Fibroblast of skin of right biceps (primary cell): ENCODE measurements at places on chromosomes 7 and 10.

DNA sequence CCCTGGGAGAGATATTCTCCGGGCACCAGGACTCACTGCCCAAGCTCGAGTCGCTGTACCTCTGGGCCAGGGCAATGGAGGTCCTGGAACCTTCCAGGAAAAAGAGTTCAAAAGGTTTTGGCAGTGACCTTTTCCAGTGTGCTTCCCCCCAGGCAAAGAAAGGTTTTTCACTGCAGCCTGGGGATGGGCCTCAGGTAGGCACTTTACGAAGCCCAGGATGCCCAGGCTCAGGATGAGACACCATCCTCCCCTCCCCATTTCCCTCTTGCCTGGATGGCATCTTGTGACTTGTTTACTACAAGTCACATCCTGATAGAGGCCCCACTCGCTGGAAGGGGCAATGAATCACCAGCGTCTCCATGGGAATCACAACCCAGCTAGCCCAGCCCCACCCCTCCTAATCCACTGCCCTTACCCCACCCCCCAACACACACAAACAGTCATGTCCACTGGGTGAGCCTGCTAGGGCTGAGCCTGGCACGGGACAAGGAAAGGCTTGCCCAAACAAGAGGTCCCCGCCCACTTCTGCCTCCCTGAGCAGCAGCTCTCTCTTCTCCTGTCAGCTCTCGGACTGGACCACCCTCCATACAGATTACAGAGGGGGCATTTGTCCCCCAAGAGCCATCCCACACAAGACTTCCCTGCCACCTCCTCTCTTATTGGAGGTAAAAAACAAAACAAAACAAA is 93.8 kb upstream of the SMNDC1 start:
- DNase-seq, result peak; percentile 96

- no peak for DNase-seq
Observed at GRCh38 chr10:102812231-102812876, 24.9 kb downstream of the CYP17A1 start.

DNA sequence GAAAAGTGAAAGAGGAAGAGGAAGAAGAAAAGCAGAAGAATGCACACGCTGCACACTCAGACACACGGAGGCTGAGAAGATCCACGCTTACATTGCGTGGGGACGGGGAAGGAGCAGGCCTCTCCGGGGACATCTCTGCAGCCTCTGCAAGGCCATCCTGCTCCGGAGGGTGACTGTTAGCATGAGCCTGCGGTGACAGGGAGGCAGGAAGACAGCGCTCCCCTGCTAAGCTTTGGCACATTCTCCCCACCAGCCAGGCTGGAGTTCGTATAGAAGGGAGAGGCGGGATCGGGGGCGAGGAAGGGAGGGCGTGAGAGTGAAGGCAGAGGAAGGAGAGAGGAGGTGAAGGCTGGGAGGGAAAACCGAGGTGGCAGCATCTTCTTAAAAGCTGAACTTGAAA is 366.0 kb upstream of the SHH start:
- no peak for DNase-seq

DNA sequence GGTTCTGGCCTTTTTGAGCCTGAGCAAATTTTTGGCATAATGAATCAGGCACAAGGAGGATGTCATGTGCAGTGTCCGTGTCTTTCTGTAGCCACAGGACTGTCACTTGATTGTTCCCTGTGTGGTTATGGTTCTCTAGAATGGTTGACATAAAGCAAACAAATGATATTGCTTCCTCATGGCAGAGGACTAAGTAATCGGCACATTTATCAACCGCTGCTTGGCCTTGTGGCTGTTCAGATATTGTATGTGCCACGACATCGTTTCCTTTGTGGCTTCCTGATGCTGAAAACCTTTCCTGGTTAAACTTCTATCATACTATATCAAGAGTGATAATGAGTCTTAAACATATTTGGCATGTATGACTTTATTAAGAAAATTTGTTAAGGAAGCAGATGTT is 598.8 kb downstream of the SUGCT start:
- DNase-seq, result peak; percentile 31

DNA sequence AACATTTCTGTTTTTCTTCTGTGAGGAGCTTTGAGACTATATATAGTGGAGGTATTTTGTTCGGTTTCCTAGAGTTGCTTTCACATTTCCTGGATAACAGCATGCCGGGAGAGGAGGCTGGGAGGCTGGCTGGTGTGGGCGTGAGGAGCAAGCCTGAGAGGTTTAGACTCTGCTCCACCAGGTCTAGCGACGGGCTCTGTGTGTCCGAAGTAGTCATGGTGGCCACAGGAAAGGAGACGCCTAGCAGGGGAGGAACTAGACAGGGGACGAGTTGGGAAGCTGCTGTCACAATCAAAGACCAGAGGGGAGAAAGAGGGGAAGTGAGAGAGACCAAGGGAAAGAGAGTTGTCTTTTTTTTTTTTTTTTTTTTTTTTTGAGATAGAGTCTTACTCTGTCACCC is 19.6 kb downstream of the PTPRE start:
- no peak for DNase-seq

DNA sequence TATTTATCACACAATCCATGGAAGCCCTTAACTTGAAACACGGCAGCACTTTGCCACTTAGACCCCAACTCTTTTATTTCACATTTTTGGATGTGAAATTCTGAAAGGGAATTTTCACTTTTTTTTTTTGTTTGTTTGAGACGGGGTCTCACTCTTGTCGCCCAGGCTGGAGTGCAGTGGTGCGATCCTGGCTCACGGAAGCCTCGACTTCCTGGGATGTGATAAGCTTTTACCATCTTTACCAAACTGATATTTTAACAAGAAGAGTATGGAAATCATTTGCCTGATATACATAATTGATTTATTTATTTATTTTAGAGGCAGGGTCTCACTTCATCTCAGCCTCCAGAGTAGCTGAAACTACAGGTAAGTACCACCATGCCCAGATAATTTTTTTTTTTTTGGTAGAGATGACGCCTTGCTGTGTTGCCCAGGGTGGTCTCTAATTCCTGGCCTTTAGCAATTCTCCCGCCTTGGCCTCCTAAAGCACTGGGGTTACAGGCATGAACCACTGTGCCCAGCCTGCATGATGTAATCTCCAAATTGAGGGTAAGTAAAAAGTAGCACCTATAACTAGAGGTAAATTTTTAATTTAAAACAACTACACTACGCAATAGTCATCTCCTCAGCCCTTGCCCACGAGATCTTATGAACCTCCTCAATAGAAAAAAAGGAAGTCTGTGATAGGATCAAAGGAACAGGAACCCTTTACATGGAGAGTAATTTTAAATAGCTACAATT is 180.7 kb upstream of the KLF14 start:
- no peak for DNase-seq

DNA sequence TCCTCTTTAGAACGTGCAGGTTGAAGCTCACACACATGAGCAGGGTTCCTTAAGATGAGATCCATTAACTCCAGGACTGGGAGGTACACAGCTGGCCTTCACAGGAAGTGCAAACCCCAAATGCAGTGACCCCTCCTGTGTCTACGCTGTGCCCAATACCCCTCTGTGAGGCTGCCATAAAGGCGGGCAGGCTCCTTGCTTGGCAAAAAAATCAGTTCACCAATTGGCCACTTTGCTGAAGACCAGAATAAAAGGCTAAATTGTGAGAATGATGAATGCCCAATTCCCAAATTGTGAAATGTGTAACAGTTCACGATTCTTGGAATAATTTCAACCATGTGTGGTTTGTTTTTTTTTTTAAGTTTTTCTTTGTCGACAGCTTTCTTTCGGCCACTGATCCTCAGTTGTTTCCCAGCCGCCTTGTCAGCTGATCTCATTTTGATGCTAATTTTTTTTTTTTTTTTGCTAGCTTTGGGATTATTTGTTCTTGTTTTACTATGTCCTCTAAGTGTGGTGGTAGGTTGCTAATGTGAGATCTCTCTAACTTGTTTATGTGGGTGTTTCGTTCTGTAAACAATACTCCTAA is 101.9 kb upstream of the PRSS58 start:
- DNase-seq, result no peak

DNA sequence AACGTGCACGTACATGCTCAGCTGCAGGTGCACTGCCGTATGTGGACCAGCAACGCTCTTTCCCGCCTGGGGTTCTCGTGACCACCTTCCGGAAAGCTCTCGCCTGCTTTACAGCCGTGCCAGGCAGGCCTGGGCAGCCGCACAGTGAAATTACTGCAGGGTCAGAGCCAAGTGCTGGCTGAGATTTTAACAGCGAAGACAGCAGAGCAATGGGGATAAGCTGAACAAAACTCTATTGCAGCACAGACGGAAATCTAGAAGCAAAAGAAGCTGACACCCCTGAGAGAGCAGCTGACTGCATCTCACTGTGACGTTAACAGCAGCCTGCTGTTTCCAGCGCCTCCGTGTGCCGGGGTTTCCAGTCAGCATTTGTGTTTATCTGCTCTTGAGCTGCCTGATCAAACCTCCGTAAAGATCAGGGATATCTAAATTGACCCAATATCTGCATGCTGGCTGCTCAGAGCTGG is 179.0 kb downstream of the DIP2C start:
- DNase-seq, result no peak

- DNase-seq, result no peak
Observed at GRCh38 chr7:3180604-3181003, 120.4 kb upstream of the SDK1 start.

GRCh38 chr7:39356172-39356925 is 209.9 kb upstream of the YAE1 start:
- DNase-seq, result peak; percentile 83

DNA sequence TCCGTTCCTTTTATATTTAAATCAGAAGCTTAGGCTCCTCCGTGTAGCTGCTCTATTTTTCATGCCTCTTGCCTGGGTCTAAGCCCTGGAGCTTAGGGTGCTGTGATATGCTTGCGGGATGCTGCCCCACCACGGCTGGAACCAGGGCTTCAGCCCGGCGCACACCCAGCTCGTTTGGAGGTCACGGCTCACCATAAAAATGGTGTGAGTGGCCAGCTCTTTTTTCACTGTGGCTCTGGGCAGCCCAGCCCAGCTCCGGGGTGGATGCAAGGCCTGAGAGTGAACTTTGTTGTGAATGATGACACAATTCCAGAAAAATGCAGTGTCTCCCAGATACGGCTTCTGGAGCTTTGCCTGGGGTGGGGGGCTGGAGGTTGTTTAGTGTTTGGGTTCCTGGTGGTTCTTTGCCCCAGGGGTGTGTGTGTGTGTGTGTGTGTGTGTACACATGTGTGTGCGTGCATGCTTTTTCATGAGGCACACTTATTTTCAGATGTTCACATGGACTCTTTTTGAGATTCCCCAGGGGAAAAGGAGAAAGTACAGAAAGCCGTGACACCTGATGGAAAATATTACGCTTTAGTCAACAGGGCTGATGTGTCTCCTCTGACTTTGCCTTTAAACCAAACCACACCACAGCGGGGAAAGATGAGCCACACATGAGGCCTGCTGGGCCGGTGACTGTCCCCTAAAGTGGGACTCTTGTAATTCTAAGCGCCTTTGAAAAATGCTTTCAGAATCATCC is 46.2 kb downstream of the GRK5 start:
- peak; percentile 95 for DNase-seq

- no peak for DNase-seq
Observed at GRCh38 chr7:90777886-90778285, 181.8 kb downstream of the CDK14 start.
